ENCODE measurements at places on chromosomes 3 and 15. TPM values are rescaled to one million over a fixed set of nuclear protein-coding genes. Genes with fewer than 3 reads are reported as not detected.

CTNNB1 gene
- polyA plus RNA-seq: 505 TPM

XIRP1 gene
- polyA plus RNA-seq: 0.04 TPM

DNA sequence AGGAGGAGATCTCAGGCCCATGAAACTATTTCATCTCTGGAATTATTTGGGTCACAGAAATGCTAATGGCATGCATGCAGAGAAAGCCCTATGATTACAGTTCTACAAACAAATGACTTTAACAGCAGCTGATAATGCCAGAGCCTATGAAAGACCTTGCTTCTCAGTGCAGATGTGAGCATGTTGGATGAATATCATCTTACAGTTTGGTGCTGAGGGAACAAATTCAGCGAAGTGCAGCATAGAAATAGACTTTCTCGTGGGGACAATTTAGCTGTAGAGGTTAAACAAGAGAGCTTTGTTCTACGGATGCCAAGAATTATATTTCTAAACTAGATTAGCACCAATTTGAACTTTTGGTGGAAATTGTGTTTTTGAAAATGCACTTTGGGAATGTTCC is 27.7 kb downstream of the PTX3 start:
- no peak for DNase-seq

DNA sequence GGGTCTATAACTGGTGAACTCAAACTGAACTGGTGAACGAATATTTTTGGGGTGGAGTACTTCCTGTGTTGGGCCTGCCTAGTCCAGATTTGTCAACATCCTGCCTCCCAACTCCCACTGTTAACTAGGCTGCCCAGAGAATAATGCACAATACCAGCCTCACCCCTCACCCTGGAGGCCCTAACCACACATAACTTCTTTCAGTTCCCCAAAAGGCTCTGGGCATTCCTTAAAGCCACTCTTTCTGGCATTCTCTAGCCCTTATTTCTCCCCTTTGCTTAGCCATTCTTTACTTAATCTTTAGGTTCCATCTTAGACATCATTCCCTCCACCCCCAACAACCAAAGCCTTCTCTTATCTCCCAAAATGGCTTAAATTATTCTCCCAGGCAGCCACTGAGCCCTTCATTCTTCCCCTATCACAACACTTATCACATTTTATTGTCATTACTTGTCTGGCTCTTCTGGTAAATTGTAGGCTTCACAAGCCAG is 9.1 kb upstream of the SEC11A start:
- DNase-seq: no peak

DNA sequence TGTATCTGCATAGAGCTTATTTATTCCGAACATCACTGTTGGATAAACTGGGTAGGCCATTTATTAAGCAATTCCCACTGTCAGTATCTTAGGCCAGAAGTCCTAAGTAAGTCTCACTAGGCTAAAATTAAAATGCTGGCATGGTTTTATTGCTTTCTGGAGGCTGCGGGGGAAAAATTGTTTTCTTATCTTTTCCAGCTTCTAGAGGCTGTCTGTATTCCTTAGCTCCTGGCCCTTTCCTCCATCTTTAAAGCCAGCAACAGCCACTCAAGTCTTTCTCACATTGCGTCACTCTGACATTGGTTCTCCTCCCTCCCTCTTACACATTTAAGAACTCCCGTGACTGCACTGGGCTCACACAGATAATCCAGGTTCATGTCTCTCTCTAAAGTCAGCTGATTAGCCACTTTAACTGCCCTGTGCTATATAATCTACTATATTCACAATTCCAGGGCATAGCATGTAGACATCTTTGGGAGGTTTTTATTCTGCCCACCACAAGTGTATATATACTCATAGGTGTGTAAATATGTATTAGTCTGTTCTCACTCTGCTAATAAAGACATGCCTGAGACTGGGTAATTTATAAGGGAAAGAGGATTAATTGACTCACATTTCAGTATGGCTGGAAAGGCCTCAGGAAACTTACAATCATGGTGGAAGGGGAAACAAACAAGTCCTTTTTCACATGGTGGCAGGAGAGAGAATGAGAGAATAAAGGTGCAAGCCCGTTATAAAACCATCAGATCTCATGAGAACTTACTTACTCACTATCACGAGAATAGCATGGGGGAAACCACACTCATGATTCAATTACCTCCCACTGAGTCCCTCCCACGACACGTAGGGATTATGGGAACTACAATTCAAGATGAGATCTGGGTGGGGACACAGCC is 113.5 kb upstream of the SLC7A14 start:
- no peak for DNase-seq

DNA sequence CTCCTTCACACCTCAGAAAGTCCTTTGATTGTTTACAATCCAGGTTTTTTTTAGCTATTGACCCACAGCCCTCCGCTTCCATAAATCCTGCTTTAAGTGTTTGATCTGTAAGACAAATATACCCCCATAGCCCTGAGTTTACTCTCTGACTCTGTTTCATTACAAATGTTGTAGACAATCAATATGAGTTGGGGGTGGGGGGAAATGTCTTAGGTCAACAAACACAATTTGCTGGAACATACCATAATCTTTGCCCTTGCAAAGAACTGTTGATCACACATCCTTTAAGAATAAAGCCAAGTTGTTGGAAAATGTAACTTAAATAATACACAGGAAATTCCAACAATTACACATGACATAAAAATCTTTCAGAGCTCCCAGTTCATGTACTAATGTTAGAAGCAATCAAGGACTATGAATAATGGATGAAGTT is 301.8 kb upstream of the SEMA6D start:
- no peak for DNase-seq

- DNase-seq: no peak
Observed at GRCh38 chr3:46367811-46368210, 2.9 kb upstream of the CCR5 start.

PRR20G gene
- polyA plus RNA-seq: not detected

DNA sequence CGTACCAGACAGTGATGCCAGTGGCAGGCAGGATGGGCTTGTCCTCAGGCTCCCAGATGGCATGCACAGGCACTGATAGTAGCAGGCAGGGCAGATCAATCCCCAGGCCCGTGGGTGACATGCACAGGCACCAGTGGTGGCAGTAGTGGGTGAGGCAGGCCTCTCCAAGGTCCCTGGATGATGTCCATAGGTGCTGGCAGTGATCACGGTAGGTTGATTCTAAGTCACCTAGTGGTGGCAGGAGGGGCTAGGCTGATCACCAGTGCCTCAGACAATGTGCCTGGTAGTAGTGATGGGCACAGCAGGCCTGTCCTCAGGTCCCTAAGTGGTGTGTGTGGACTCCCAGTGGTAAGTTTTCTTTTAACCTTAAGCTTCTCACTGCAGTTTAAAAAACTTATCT is 19.6 kb downstream of the CEP63 start:
- no peak for DNase-seq

GRCh38 chr3:194184265-194184751 is 48.4 kb downstream of the HES1 start:
- no peak for DNase-seq

- DNase-seq: no peak
Observed at GRCh38 chr3:13494463-13495350, 14.6 kb downstream of the HDAC11 start.
